ENCODE measurements at places on chromosomes 16 and 17.

GRCh38 chr17:73588891-73589290, 55.4 kb downstream of the SDK2 start:
- no peak for DNase-seq

- no peak for DNase-seq
These were observed 315.8 kb downstream of the XYLT1 start for GRCh38 chr16:17154981-17155380.

DNA sequence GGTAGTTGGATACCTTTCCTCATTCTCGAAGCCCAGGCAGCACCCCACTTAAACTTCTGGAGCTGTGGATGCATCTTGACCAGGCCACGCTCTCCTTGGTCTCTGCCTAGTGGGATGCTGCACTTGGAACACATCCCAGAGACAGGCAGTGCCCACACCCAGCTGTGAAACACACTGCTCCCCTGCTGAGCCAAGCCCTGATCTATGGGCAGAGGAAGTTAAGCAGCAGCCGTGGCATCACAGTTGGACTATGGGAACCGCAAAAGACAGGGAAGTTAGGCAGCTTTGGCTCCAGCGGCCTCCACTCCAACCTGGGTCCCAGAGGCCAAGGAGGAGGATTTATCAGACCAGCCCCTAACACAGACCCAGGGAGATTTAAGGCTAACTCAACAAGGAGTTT, 284.8 kb upstream of the CCL2 start:
- no peak for DNase-seq

DNA sequence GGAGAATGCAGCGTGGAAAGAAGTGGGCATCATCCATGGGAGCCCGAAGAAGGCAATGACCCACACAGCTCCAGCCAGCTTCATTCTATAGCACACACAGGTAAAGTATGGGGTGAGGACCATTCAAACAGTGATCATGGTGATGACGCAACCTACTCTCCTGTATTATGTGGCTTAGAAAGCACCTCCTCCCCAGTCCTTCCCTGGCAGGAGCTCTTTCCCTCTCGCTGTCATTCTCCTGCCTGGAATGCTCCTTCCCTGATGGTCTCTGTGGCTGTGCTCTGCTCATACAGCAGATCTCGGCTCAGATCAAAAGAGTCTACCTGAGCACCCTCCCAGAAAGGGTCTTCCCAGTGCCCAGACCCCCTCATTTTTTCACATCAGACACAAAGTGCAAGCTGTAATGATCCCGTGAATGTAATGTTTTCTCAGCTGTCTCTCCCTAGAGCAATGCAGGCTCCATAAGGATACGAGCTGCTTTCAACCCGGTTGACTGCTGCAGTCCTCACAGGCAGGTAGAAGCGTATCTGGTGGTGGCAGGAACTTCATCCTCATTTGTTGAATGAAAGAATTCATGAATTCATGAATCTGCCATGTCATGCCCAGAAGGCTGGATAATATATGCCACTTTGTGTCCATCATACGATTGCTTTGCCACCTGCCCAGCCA, 248.8 kb downstream of the HS3ST3A1 start:
- no peak for DNase-seq

GRCh38 chr17:43330876-43331639, 67.7 kb upstream of the ARL4D start:
- no peak for DNase-seq

GRCh38 chr16:67542464-67542863, 13.8 kb downstream of the RIPOR1 start:
- no peak for DNase-seq

GRCh38 chr17:65677932-65678331, 116.5 kb upstream of the AXIN2 start:
- DNase-seq: no peak

- DNase-seq: no peak
These were observed 500.2 kb downstream of the CDH11 start for GRCh38 chr16:64621616-64622015.

GRCh38 chr17:246226-246625, 64.8 kb upstream of the DOC2B start:
- no peak for DNase-seq

DNA sequence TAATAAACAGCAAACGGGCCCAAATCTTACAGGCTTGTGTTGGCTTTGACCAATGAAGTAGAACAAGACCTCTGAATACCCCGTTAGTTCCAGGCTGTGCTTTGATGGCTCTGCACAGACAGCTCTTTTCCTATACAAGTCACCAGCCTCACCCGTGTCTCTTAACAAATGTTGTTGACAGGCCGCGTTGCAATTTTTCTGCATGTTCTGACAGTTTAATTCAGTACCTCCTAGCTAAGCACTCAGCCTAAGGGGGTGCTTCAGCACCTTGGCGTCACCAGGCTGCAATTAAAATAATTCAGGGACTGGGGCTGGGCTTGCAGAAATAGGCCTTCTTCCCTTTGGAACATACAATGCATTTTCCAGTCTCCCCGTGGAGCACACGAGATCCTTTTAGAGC, 500.1 kb downstream of the MAF start:
- DNase-seq: no peak

- DNase-seq: no peak
These were observed 69.0 kb downstream of the KIF2B start for GRCh38 chr17:53891726-53892125.

- DNase-seq: no peak
These were observed 2.2 kb upstream of the NTN3 start for GRCh38 chr16:2468725-2469398.

DNA sequence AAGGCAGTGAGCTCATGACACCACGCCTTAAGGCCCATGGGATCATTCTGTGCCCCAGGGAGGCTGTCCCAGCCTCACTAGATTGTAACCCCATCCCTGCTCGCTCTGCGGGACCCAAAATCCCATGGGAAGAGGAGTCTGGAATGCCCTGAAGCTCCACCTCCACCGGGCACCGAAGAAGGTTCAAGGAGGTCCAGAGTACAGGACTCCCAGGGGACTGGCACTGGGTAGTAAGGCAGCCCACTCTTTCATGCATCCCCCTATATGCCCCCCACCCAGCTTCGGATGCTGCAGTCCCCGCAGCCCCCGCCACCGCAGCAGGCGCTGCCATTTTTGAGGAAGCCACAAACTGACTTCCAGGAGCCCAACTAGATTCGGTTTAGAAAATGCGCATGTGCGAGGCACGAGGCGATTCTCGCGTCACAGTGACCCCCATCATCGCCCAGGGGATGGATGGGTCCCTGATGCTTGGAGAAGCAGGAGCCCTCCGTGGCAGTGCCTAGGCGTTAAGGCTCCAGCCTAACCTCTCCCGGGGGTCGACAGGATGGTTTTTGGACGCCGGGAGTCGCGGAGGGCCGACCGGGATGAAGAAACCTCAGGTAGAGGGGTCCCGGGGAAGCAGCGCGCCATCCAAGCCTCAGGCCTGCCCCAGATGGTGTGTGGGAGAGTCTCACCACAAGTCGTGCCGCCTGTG, 1681.0 kb downstream of the TP53TG3F start:
- no peak for DNase-seq

DNA sequence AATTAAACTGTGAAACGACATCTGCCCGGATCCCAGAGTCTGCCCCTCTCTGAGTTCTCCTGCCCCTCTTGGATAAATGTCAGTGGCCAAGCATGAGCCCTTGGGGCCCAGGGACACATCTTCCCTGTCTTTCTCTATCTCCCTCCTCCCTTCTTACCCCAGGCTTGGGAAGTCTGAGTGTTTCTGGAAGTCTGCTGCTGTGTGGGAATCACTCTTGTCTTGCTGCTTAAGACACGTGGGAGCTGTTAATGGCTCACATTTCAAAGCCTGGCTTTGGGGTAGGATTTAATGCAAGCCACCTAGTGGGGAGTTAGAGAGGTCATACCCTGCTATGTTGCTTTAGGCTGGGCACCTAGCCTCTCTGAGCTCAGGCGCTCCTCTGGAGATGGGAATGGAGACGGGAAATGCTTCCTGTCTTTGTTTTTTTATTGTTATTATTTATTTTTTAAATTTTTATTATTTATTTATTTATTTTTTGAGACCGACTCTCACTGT, 218.5 kb upstream of the CIBAR2 start:
- no peak for DNase-seq

- DNase-seq: no peak
These were observed 49.0 kb upstream of the PIK3R6 start for GRCh38 chr17:8916466-8916865.

- DNase-seq: no peak
These were observed 223.6 kb downstream of the BCAS3 start for GRCh38 chr17:60901242-60901641.

DNA sequence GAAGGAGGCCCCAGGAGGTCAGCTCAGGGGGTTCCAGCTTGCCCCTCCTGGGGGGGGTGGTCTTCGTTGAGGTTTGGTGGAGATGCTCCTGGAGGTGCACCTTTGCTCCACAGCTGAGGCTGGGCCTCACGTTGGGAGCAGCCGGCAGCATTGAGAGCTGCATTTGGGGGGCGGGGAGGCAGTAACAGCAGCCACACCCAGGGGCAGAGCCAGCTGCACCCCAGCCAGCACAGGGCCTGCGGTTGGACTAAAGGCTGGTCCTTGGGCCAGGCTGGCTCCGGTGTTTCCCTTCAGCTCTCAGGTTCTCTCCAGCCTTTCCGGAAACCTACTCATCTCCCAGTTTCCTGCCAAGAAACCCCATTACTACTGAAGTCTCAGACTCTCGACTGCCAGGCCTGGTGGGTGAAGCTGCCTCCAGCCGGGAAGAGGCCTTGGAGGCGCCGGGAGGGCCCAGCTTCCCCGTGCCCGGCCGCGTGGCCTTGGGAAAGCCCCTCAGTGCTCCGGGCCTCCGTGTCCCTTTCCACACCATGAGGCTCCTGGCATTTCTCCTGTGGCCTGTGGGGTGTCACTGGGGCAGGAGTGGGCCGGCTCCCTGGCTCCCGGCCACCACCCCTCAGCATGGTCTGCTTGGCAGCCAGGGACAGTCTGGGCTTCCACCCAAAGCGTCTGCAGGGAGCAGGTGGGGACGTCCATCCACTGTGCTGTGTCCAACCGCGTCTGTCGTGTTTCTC, 14.0 kb upstream of the BAIAP2 start:
- DNase-seq: no peak

- no peak for DNase-seq
These were observed 50.2 kb upstream of the WSCD1 start for GRCh38 chr17:6019959-6020358.

DNA sequence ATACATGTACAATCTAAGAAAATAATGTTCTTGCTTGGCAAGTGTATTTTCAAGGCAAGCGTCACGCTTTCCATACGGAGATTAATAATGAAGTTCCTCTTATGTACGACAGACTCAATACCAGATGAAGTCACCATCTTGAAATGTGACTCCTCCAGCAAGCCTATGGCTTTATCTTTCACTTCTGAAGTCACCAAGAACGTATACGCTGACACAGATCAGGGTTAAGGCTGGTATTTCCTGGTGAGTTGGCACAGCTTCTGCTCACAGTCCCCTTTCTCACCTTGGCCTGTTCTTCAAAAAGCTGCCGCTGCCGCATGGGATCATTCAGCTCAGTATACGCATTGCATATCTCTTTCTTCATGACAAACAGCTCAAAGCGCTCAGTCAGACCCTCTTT, 6.1 kb upstream of the ADAT1 start:
- DNase-seq: no peak

GRCh38 chr16:8168016-8168415, 422.3 kb downstream of the TMEM114 start:
- DNase-seq: no peak

DNA sequence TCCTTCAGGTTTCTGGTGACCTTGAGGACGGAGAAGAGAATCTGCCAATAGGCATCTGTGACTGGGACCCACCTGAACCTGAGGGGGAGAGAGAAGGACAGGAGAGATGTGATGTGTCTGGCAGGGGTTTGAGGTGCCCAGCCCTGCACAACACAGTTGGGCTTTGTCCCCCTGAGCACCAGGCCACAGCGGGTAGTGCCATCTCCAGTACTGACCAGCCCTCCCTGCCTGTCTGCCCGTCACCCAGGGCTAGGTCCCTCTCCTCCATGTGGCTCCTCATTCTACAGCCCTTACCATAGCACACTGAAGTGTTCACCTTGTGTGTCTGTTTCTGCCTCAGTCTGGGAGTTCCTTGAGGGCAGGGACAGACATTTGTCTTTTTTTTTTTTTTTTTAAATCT, 30.8 kb downstream of the NLRP1 start:
- DNase-seq: no peak

- no peak for DNase-seq
These were observed 4.1 kb downstream of the RARA start for GRCh38 chr17:40312893-40313667.

DNA sequence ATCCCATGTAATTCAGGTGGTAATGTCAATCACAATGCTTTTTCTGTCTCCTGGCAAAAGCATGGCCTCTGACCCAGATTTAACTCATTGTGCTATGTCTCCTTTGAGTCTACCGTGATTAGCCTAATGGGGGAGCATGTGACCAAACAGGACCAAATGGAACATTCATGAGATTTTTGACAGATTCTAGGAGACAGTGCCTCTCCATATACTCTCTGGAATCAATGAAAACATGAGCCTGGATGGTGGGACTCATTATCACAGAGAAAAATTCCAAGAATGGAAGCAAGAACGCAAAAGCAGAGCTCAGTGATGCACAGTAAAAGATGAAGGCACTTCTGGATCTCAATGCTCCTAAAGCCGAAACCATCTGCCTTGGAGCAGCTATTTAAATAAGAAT, 307.9 kb upstream of the MON1B start:
- no peak for DNase-seq

GRCh38 chr17:32558326-32558955, 71.6 kb downstream of the CDK5R1 start:
- DNase-seq: no peak

DNA sequence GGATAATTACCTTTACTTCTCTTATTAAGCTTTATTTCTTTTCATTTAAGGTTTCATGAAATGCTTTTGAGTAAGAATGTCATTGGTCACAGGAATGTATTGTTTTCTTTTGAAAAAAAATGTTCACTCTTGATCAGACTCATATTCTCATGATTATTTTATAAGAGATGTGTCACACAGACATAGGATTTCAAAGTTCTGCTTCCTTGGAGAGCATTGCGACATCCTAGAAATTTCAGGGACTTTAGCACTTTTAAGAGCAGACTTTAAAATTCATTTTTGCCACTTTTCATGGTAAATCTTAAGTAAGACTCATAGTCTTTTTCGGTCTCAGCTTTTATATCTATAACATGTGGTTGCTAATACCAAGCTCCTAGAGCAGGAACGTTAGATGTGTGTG, 314.7 kb downstream of the CDH8 start:
- DNase-seq: no peak

DNA sequence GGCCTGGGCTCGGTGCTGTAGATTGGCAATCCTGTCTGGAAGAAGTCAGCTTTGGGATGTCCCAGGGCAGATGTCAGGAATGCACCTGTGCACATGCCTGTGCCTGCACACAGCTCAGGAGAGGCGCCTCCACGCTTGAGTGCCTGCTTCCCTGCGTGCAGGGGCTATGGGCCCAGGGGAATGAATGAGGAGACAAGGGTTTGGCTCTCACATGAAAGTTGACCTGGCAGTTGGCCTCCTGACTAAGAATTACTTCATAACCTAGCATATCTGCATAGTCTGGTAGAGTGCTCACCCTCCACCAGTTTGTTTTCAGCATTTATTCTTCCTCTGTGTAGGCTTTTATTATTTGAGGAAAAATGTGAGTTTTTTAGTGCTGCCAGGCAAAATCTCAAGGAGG, 50.0 kb downstream of the PLD6 start:
- DNase-seq: no peak

DNA sequence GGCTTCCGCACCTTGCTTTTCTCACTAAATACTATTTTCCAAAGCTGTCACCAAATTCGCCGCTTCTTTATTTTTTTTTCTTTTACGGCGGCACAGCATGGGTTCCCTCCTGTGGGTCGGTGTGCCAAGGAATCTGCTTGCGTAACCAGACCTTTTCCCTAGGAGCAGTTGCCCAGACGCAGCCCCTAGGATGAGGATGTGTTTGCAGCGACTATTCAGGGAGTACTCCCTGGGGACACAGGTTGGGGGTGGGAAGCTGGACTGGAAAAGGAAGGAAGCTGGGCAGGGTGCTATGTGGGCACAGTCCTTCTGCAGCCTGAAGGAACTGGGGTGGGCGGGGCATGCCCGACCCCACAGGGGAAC, 49.0 kb upstream of the ZCCHC14 start:
- DNase-seq: no peak

All from activated CD4-positive, alpha-beta T cell treated with anti-CD3 and anti-CD28 coated beads, Interleukin-2, amount 50 U/mL, for 24 hours (primary cell).